ENCODE measurements at places on chromosomes 16 and 17.

- no peak for DNase-seq
Measured at GRCh38 chr16:24652209-24652712, 77.2 kb upstream of the TNRC6A start.

GRCh38 chr17:40097931-40098845 is 2.2 kb downstream of the NR1D1 start:
- no peak for DNase-seq

DNA sequence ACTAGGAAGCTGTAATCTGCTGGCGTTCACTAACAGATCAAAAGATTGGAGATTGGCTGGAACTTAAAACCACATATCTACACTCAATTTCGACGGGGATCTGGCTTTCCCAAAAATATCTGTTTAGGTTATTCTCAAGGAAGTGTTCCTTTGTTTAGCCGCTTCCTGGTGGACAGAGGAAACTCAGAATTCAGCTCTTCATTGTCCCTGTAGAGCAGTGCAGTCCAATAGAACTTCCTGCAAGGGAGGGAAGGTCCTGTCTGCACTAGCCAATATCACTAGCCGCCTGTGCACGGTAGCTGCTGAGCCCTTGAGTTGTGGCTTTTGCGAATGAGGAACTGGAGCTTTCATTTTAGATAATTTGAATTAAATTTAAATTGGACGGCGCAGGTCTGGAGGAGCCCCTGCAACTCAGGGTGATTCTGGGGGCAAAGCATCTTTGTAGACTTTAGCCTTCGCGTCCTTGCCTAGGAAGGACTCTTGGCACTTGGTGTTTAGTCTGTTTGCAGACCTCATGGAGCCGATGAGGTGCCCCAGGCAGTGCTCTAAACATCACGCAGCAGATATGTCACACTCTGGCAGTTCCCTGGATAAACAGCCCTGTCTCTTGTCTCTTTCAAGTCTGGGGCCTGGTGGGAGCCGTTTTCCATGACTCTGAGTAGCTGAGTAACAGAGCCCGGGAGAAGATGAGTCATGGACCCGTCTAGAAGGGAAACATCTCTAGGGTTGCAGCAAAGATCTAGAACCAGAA is 122.2 kb downstream of the CCDC182 start:
- DNase-seq = no peak

GRCh38 chr17:32878211-32878610 is 1.3 kb upstream of the MYO1D start:
- DNase-seq = no peak

DNA sequence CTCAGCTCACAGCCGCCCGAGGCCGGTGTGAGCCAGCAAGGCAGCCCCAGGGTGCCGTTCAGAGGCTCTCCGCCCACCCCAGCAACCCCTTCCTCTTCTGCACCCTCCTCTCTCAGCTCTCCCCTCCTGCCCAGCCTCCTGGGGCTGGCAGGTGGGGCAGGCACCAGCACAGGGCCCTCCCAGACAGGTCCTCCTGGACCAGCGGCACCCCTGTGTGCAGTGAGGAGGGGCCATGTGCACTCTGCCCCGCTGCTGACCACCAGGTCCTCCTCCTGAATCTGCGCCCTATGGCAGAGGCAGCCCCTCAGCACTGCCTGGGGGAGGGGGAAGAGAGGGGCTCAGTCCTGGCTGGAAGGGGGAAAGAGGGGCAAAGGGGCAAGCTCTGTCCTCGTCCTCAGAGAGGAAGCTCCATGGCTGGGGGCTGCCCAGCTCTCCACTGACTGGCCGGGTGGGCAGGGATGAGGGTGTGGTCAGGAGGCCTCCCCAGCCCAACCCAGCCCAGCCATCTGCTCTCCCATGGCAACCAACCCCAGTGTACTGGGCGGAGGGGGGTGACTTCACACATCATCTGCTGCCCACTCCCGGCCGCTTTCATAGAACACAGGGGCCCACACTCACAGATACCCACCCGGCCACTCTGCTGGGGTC is 5.4 kb upstream of the BCAR1 start:
- no peak for DNase-seq

GRCh38 chr17:77145612-77146245 is 5.0 kb downstream of the SEC14L1 start:
- DNase-seq = no peak

GRCh38 chr16:89017543-89018281 is 40.7 kb upstream of the CBFA2T3 start:
- no peak for DNase-seq

GRCh38 chr17:27256225-27257030 is 37.5 kb upstream of the WSB1 start:
- no peak for DNase-seq
